WTC11 (cell line): ENCODE measurements at places on chromosomes 1 and 21. TPM values are rescaled to one million over a fixed set of nuclear protein-coding genes. Genes with fewer than 3 reads are reported as not detected.
A peak's percentile ranks its signal among the peaks of the same experiment; 100 is the strongest.

Gene CD164L2
- total RNA-seq, result 3.0 to 5.5 TPM (median 4.3 TPM) in 3 replicates

Gene SH3D21
- 22.1 to 29.3 TPM (median 26.9 TPM) in 3 replicates for total RNA-seq

Gene KRTAP19-8
- not detected in 3 replicates for total RNA-seq

Gene AMPD1
- not detected in 3 replicates for total RNA-seq

Gene HJV
- 0.23 to 0.50 TPM (median 0.31 TPM) in 3 replicates for total RNA-seq

Gene NPPA
- total RNA-seq, result not detected in 3 replicates

Gene MPC2
- total RNA-seq, result 35.2 to 42.8 TPM (median 36.9 TPM) in 3 replicates

Gene LCE1D
- not detected in 3 replicates for total RNA-seq

Gene RXFP4
- not detected in 3 replicates for total RNA-seq

Gene TSPEAR
- 2.1 to 2.9 TPM (median 2.7 TPM) in 3 replicates for total RNA-seq

Gene MYBPHL
- 0.23 to 1.2 TPM (median 0.94 TPM) in 3 replicates for total RNA-seq

Gene MCOLN3
- 3.5 to 6.4 TPM (median 3.8 TPM) in 3 replicates for total RNA-seq

DNA sequence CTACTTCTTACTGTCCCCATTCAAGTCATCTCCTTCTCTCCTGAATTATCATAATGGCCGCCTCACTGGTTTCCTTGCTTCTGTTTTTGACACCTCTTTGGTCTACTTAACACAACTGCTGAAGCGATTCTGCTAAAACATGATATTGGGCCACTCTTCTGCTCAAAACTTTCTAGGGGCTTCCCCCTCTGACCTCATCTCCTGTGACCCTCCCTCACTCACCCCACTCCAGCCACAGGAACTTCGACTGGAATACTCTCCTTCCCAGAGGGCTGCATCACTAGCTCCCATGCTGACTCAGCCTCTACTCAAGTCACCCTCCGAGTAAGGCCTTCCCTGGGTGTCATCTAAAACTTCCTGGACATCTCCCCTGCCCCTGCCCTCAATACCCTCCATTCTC is 35.7 kb downstream of the NRIP1 start:
- no peak overlapping the region for H3K27ac ChIP-seq
- no peak overlapping the region for H3K4me3 ChIP-seq
- no peaks in the 10 kb centered on the region for H3K36me3 ChIP-seq
- H3K4me1 ChIP-seq, result peaks cover 11% of the 10 kb centered on the region
- no peak for DNase-seq
- H3K27me3 ChIP-seq, result no peaks in the 10 kb centered on the region

GRCh38 chr1:32062867-32063230 is 9.9 kb upstream of the TMEM39B start:
- H3K36me3 ChIP-seq, result peaks cover 42% of the 10 kb centered on the region
- H3K27ac ChIP-seq, result peak overlapping the region; percentile 73
- no peak overlapping the region; the same call in 1 of the 2 replicates for H3K4me3 ChIP-seq
- H3K4me1 ChIP-seq, result peaks cover 49% of the 10 kb centered on the region
- no peak for DNase-seq
- no peaks in the 10 kb centered on the region for H3K27me3 ChIP-seq

- H3K36me3 ChIP-seq, result no peaks in the 10 kb centered on the region
- H3K4me1 ChIP-seq, result peaks cover 69% of the 10 kb centered on the region
- no peak overlapping the region for H3K4me3 ChIP-seq
- no peak overlapping the region; the same call in 1 of the 2 replicates for H3K27ac ChIP-seq
- H3K27me3 ChIP-seq, result peaks cover 5% of the 10 kb centered on the region
Observed at GRCh38 chr1:204345941-204346645, 13.6 kb downstream of the PLEKHA6 start.

DNA sequence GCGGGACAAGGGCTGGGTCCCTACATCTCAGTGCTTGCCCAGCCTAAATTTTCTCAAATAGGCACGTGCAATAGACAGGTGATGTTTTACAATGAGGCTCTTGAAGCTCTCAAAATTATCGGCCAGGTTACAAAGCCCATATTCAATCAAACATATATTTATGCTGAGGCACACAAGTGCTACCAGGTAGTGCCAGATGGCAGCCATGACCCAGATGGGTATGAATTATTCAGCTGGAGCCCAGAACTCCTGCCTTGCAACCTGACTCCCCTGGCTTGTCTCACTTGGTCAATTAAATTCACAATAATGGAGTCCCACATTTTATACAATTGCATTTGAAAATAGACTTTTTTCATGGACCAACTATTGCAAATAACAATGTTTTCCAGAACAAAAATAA is 12.3 kb upstream of the ADAM30 start:
- peaks cover 4% of the 10 kb centered on the region for H3K27me3 ChIP-seq
- H3K36me3 ChIP-seq, result no peaks in the 10 kb centered on the region
- H3K4me1 ChIP-seq, result peaks cover 11% of the 10 kb centered on the region
- no peak overlapping the region for H3K4me3 ChIP-seq

DNA sequence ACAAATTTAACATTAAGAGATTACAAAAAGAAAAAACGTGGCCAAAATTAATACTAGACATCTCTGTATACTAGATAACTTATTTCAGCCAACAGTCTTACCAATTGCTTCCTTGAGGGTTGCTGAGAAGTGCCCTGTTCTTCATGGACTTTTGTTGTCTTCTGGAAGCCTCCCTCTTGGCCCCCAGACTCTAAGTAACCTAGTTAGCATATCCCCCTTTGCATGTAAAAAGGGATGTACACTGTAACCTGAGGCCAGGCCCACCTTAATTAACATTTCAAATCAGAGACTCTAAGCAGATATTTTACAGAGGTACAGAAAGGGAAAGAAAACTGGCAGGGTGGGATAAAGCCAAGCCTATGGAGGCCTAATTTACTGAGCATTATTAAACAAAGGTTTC is 1047.3 kb downstream of the ADGRL2 start:
- H3K36me3 ChIP-seq, result no peaks in the 10 kb centered on the region
- H3K27ac ChIP-seq, result peak overlapping the region; percentile 90
- H3K27me3 ChIP-seq, result no peaks in the 10 kb centered on the region; the same call in 1 of the 2 replicates
- peaks cover 77% of the 10 kb centered on the region for H3K4me1 ChIP-seq
- no peak for DNase-seq

GRCh38 chr1:64575881-64576676 is 106.2 kb downstream of the CACHD1 start:
- no peaks in the 10 kb centered on the region for H3K36me3 ChIP-seq
- peaks cover 70% of the 10 kb centered on the region for H3K4me1 ChIP-seq
- no peak overlapping the region for H3K4me3 ChIP-seq

DNA sequence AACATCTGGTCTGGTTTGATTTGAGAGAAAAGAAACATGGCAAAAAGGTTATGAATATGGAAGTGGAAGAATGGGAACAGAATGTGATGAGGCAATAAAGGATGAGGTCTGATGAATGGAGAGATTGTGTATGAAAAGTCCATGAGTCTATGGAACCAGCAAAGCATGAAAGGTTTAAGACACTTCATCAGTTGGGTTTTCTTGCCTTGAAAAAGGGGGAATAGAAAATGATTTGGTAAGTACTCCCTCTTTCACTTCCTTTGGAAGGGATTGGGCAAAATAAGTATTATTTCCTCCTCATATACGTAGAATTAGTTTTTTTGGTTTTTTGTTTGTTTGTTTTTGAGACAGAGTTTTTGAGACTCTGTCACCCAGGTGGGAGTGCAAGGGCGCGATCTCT is 155.8 kb downstream of the TRIM33 start:
- H3K4me1 ChIP-seq, result peaks cover 15% of the 10 kb centered on the region
- no peak overlapping the region for H3K4me3 ChIP-seq
- H3K27me3 ChIP-seq, result peaks cover 2% of the 10 kb centered on the region; the same call in 1 of the 2 replicates
- no peak for DNase-seq
- no peaks in the 10 kb centered on the region for H3K36me3 ChIP-seq
- H3K27ac ChIP-seq, result no peak overlapping the region

DNA sequence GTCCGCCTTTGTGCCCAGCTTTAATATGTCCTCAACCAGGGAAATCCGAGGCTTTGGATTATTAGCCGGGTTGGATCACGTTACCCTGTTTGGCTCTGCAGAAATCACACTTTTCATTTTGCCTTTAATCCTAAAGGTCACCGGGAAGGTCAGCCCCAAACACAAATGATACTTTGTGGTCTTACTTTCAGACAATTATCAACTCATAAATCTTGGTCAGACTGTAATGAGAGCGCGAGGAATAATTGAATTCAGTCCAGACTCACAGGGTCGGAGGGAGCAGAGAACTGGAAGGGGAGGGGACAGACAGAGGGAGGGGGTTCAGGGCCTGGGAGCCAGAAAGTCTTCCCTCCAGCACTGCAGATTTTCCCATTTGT is 91.7 kb upstream of the NFIA start:
- H3K27ac ChIP-seq, result no peak overlapping the region
- H3K36me3 ChIP-seq, result no peaks in the 10 kb centered on the region
- H3K4me1 ChIP-seq, result peaks cover 24% of the 10 kb centered on the region
- H3K27me3 ChIP-seq, result no peaks in the 10 kb centered on the region
- DNase-seq, result no peak
- H3K4me3 ChIP-seq, result no peak overlapping the region

- H3K27me3 ChIP-seq, result peaks cover 14% of the 10 kb centered on the region
- DNase-seq, result no peak
- H3K4me3 ChIP-seq, result no peak overlapping the region
- H3K4me1 ChIP-seq, result peaks cover 32% of the 10 kb centered on the region
Observed at GRCh38 chr1:111746614-111746999, 7.4 kb upstream of the INKA2 start.

DNA sequence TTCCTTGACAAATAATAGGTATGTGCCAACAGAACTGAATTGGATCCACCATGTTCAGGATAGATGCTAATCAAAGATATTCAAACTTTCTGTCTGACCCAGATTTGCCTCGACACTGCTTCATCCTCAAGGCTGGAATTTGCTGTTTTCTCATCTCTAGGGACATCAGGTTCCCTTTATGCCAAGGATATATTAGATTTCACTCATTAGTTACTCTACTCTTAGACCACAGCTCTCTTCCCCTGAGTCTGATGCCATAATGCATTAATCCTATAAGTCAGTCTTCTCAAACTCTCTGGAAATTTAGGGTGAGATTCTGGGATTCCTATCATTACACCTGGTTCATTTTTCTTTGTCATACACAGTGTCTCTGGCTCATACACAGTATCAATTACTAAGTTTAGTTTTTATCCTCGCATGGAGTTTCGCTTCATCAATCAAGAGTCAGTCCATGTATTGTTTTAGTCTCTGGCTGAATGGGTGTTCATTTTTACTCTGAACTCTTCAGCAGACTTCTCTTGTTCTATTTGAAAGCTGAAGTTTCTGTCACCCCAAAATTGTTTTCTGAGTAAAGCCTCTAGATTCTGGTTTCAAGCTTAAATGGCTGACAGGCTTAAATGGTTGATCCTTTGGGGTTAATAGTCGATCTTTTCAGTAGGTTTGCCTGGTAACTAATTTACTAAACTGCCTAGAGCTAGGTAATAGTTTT is 9.3 kb upstream of the DCAF6 start:
- H3K4me3 ChIP-seq, result no peak overlapping the region
- H3K36me3 ChIP-seq, result no peaks in the 10 kb centered on the region
- H3K27me3 ChIP-seq, result no peaks in the 10 kb centered on the region
- no peak overlapping the region for H3K27ac ChIP-seq

GRCh38 chr1:215957663-215958062 is 390.6 kb downstream of the KCTD3 start:
- no peaks in the 10 kb centered on the region for H3K27me3 ChIP-seq
- no peaks in the 10 kb centered on the region for H3K36me3 ChIP-seq
- no peak for DNase-seq
- H3K4me3 ChIP-seq, result no peak overlapping the region

DNA sequence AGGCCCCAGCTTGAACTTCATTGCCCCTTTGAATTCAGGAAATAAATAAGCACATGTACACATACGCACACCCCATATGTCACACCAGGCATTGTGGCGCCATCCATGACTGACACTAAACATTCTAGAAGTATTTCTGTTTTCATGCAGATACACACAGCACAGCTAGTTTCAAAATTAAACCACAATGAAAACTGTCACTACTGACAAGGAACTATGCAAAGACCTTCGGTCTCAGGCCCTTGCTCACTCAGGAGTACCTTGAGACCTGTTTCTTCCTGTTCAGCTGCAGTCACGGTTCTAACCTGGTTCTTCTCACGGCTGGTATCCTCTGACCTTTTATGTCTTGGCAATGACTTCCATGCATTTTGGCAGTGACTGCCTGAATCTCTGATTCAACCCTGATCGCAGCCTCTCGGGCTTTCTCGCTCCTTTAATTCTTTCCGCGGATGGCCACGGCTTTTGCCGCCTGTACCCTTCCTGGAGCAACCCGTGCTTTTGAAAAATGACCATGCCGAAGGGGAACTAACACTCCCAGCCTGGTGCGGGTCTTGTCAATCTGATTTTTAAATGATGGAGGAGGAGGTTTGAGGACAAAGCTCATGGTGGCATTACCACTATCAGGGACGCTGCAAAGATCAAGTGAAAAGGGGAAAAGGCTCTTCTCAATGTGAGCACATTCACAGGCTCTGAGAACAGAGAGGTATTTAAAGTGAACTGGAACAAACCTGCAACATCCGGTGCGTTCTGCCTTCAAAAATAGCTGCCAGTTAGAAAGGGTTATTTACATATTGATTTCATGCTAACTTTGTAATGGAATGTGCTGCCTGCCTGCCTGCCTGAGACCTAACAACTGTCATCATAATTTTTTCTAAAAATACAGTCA is 384.6 kb downstream of the RRAGC start:
- no peak for DNase-seq
- H3K4me1 ChIP-seq, result peaks cover 31% of the 10 kb centered on the region
- H3K36me3 ChIP-seq, result peaks cover 19% of the 10 kb centered on the region
- H3K27me3 ChIP-seq, result peaks cover 30% of the 10 kb centered on the region
- peak overlapping the region; percentile 78 for H3K4me3 ChIP-seq
- peak overlapping the region; percentile 95 for H3K27ac ChIP-seq

GRCh38 chr1:157106813-157107189 is 7.2 kb upstream of the ETV3L start:
- H3K36me3 ChIP-seq, result no peaks in the 10 kb centered on the region
- no peak for DNase-seq
- peaks cover 35% of the 10 kb centered on the region for H3K4me1 ChIP-seq
- no peak overlapping the region for H3K27ac ChIP-seq
- H3K4me3 ChIP-seq, result no peak overlapping the region

- no peak for DNase-seq
- H3K36me3 ChIP-seq, result no peaks in the 10 kb centered on the region
- peaks cover 18% of the 10 kb centered on the region for H3K4me1 ChIP-seq
- H3K27ac ChIP-seq, result no peak overlapping the region
- H3K4me3 ChIP-seq, result no peak overlapping the region
- H3K27me3 ChIP-seq, result no peaks in the 10 kb centered on the region
Observed at GRCh38 chr1:83705091-83705490, 293.8 kb downstream of the TTLL7 start.

GRCh38 chr1:197976368-197976767 is 59.2 kb downstream of the LHX9 start:
- H3K36me3 ChIP-seq, result no peaks in the 10 kb centered on the region
- no peak for DNase-seq
- peaks cover 3% of the 10 kb centered on the region; the same call in 1 of the 2 replicates for H3K4me1 ChIP-seq
- H3K27ac ChIP-seq, result no peak overlapping the region

GRCh38 chr1:38608202-38608864 is 251.2 kb downstream of the RRAGC start:
- H3K36me3 ChIP-seq, result no peaks in the 10 kb centered on the region
- H3K27me3 ChIP-seq, result peaks cover 28% of the 10 kb centered on the region
- DNase-seq, result peak; percentile 87
- no peak overlapping the region for H3K4me3 ChIP-seq
- peaks cover 12% of the 10 kb centered on the region for H3K4me1 ChIP-seq

DNA sequence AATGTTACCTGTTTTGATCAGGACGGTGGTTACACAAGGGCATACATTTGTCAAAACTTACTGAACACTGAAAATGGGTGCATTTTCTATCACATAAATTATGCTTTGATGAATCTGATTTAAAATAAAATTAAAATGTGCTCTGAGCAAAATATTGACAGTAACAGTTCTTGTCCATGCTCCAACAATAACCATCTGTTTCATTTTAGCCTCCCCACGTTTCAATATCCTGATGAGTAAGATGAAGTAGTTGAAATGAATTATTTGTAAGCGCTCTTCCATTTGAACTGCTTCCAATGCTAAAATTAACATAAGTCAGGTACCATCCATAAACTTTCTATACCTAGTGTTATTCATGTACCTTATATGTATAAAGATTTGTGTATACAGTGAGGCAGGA is 365.4 kb downstream of the LTN1 start:
- DNase-seq, result no peak
- H3K27me3 ChIP-seq, result no peaks in the 10 kb centered on the region
- peaks cover 6% of the 10 kb centered on the region for H3K36me3 ChIP-seq
- H3K27ac ChIP-seq, result no peak overlapping the region
- H3K4me3 ChIP-seq, result no peak overlapping the region
